ENCODE measurements at places on chromosomes 3 and 15.

DNA sequence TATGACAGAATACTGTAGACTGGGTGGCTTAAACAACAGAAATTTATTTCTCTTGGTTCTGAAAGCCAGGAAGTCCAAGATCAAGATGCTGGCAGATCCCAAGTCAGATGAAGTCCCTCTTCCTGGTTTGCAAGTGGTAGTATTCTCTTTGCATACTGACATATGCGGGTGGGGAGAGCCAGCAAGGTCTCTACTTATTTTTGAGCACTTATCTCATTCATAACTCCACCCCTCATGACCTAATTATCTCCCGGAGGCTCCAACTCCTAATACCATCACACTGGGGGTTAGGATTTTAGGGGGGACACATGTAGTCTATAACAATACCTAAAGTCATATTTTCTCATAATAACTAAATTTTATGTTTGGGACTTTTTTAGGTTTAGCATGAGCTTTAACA lies 65.3 kb downstream of the BLM start:
- DNase-seq: no peak

DNA sequence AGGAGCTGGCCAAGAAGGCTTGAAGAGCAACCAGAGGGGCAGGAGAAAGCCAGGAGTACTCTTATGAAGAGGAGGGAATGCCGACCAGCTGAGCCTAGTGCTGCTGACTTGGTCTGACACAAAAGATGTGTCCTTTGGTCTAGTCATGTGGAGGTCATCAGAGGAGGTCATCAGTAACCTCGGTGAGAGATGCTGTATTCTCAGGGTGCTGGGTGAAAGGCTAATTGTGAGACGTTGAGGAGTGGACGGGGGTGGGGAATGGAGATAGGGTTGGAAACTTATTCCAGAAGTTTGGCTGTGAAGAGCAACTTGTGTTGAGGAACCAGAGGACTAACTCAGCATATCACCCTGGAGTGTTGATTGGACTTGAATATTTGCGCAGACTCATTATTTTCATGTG lies 5.5 kb downstream of the CRTC3 start:
- DNase-seq: no peak

GRCh38 chr3:94162700-94163099 lies 99.8 kb downstream of the NSUN3 start:
- peak; percentile 34 for DNase-seq

GRCh38 chr3:111303760-111304159 lies 232.1 kb downstream of the NECTIN3 start:
- DNase-seq: no peak

GRCh38 chr15:88717382-88718031 lies 78.7 kb downstream of the ISG20 start:
- no peak for DNase-seq

GRCh38 chr3:77539014-77539413 lies 499.1 kb downstream of the ROBO2 start:
- no peak for DNase-seq

- DNase-seq: no peak
Observed at GRCh38 chr3:13268961-13269441, 151.1 kb downstream of the NUP210 start.

- peak; percentile 40 for DNase-seq
Observed at GRCh38 chr3:140629357-140630137, 48.3 kb upstream of the TRIM42 start.
